ENCODE measurements at places on chromosomes 2 and 18.
A peak's percentile ranks its signal among the peaks of the same experiment; 100 is the strongest.

DNA sequence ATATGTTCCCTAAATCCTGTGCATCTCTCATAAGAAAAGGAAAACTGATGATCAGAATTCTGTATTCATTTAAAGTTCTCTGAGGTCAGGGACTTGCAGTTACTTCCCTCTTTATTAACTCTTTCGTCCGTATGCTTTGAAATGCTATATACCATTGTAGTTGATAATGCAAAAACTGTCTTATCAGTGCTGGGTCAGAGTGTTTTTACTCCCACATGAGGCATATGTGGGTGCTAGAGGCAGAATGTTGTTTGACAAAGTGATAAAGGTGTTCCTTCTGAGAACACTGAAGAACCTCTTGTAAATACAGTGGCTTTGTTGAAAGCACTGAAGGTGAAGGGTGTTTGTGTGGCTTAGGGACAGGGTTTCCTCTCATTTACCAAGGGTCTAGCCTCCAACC, 136.5 kb upstream of the NFATC1 start:
- no peak for DNase-seq

DNA sequence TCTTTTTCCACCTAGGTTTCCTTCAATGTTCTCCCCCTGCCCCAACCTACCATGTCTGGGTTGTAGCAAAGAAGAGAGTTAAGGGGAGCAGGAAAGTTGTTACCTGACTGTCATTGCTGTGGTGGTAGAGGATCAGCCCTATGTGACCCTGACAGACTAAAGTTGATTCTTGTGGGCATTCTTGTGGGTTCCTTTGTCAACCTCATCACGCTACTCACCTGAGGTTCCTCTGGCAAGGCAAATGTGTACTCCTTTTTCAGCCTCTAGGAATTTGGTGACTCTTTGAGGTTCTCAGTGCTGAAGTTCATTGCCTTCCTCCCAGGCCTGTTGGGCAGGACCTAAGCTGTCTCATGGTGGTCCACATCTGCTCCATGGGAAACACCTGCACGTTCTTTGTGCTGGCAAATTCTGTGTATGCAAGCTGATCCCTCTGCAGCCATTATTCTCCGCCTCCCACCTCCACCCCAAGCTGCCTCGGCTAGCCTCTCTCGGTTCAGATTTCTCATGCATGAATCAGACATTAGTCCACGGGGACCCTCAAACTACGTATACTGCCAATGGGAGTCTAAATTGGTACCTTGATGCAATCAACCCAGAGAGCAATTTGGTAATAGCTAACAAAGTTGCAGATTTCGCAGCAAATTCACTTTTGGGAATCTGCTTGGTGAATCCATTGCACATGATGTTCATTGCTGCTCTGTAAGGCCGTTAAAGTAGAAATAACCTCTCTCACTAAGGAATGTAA, 1.5 kb upstream of the GMCL1 start:
- DNase-seq, result no peak

GRCh38 chr2:105772362-105772761, 27.6 kb downstream of the NCK2 start:
- no peak for DNase-seq

DNA sequence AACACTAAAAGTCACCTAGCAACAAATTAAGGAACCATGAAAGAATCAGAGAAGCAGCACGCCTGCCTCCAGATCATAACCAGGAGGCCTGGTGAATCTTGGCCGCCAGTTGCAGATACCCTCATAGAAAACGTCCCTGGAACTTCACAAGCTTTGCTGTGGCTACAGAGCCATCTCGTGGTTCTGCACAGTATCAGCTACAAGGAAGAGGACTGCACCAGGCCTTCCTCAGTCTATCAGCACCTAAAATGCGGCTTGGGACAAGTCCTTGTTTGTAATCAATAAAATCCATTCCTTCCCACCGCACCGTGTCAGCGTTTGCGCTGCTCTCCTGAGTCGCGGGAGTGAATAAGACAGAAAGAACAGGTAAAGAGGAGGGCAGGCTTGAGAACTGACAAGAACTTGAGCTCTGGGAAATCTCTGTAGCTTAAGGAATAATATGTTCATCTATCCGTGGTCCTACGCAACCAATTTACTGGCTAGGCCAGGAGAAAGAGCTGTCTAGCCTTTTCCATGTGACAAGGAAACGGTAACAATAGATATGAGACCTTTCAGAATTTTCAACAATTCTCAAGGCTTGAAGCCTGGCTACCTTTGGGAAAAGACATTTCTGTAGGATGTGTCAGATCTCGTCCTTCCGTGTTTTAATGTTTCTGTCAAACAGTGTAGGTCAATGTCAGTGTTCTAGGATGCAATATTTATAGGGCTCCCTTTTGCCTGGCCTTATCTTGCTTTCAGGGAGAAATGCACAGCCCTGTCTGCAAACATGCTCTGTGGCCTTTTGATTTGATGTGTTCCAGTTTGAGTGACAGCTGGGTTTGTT, 128.5 kb upstream of the RAB12 start:
- DNase-seq, result no peak

GRCh38 chr18:11500153-11501122, 109.0 kb upstream of the SLC35G4 start:
- DNase-seq, result no peak

- DNase-seq, result no peak
Observed at GRCh38 chr2:226475650-226476049, 324.0 kb downstream of the IRS1 start.

GRCh38 chr2:95342556-95343320, 45.6 kb downstream of the KCNIP3 start:
- no peak for DNase-seq

DNA sequence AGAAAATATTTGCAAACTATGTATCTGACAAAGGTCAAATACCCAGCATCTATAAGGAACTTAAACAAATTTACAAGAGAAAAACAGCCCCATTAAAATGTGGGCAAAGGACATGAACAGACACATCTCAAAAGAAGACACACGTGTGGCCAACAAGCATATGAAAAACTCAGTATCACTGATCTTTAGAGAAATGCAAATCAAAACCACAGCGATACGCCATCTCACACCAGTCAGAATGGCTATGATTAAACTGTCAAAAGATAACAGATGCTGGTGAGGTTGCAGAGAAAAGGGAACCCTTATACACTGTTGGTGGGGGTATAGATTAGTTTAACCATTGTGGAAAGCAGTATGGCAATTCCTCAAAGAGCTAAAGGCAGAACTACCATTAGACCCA, 64.3 kb upstream of the RBMS1 start:
- DNase-seq, result no peak

- DNase-seq, result no peak
Observed at GRCh38 chr2:41836948-41837347, 210.9 kb upstream of the PKDCC start.

DNA sequence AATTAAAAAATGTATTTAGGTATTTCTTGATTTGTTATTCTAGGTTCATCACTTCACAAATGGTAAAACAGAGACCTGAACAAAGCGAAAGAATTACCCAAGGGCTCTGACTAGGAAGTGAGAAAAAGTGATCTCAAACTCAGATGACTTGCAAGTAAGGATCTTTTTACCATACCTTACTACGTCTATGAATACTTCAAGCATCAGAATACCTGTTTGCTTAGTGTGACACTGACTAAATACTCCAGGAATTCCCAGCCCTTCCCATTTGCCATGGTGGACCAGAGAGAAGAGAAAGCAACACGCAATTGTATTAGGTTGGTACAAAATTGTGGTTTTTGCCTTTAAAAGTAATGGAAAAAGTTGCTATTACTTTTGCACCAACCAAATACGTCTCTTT, 35.8 kb upstream of the FIGN start:
- DNase-seq, result no peak

- DNase-seq, result no peak
Observed at GRCh38 chr18:26491194-26491816, 57.0 kb downstream of the KCTD1 start.

- DNase-seq, result no peak
Observed at GRCh38 chr2:22788749-22789327, 596.1 kb upstream of the KLHL29 start.

DNA sequence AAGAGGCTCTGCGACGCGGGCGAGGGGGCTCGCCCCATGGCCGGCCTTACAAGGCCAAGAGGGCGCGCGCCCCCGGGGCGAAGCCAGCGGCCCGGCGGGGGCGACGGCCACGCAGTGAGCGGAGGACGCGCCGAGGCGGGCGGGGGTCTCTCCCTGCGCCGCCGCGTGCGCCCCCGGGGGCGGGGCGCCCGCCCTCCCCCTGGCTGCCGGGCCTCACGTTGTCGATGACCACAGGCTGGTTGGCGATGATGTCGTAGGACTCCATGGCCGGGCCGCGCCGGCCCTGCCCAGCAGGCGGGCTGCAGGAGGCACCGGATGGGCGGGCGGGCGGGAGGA, 250 bp downstream of the ACTR1B start:
- DNase-seq, result no peak

GRCh38 chr2:179974761-179975160, 32.3 kb downstream of the CWC22 start:
- DNase-seq, result no peak

GRCh38 chr2:224086226-224086914, 47.3 kb upstream of the SERPINE2 start:
- DNase-seq, result no peak

DNA sequence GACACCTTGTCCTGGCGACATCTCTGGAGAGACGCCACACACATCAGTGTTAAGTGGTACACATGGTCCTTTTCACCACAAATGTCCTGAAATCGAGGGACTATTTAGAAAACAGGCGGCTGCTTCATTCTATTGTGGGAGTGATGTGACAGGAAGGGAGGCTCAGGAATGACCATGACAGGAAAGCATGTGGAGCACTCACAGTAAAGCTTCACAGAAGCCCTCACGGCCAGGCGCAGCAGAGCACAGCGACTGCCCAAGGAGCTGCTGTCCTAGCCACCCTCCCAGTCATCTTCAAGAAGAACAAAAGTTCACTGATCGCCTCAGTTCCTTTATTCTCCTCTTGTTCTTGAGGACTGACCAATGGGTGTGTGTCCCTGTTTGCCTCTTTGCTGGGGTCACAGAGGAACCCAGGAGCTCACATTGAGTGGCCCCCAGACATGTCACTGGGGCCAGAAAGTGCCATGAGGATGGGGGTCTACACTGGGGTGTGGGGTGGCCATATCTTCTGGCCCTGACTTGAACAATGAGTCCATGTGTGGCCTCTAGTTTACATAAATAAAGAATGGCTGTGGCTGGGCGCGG, 84.6 kb upstream of the RANBP2 start:
- no peak for DNase-seq

DNA sequence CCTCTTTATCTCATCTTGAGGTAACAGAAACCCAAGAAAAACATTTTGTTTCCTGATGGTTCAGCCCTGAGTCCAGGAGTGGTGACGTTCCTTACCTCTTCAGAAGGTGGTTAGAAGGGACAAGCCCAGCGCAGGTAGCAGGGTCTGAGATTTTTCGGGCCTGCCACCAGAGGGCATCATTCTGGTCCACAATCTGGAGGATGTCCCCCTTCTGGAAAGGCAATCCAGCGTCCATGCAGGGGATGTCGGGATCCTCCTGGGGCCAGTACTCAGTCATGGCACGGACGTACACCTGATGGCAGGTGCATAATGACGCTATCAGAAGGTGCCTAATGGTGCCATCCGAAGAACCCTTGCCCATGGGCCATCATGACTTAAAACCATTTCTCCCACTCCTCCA, 17.7 kb downstream of the MPP4 start:
- no peak for DNase-seq

DNA sequence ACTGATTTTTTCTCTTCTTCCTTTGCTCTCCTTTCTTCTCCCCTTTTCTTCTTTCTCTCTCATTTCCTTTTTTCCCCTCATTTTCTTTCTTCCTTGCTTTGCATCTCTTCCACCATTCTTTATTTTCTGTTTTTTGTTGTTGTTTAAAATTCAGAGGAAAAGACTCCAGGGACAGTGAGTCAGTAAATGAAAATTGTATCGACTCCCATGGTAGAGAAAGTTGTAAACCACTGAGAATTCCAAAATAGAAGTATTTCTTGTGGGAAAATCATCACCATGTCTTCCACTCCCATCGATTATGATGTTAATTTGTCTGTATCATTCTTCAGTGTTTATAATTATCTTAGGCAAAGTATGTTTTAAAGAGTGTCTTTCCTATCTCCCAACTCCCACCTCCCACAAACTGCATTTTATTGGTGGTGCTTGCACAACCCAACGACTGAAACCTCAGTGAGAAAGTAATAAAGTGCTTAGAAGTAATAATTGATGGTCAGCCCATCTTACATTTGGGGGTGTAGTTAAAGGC, 134.3 kb downstream of the IRS1 start:
- DNase-seq, result no peak

DNA sequence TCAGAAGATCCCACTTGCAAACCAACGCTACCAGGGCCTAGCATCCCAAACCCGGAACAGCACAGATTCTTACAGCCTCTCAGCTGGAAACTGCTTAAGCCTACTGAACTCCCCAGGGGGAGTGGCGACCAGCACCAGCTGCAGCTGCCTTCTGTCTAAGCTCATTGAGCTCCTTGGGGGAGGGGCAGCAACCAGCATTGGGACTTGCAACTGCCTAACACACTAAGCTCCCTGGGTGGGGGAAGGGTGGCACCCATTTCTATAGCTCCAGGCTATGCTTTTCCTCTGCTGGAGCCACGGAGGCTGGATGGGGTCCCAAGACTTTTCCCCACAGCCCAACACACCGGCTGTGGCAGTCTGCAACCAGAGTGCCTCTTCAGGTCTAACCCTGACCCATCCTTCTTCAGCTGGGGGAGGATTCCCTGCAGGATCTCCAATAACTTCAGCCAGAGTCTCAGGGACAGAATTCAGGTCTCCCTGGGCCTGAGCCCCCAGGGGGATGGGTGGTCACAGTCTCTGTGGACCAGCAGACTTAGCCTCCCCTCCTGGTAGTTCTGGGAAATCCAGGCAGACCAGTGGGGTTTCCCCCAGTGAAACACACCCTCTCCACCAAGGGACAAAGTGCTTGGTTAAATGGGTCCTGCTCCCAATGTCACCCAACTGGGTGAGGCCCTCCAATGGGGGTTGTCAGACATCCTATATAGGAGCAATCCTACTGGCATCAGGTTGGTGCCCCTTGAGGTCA, 45.9 kb upstream of the ITGA4 start:
- DNase-seq, result peak; percentile 81

DNA sequence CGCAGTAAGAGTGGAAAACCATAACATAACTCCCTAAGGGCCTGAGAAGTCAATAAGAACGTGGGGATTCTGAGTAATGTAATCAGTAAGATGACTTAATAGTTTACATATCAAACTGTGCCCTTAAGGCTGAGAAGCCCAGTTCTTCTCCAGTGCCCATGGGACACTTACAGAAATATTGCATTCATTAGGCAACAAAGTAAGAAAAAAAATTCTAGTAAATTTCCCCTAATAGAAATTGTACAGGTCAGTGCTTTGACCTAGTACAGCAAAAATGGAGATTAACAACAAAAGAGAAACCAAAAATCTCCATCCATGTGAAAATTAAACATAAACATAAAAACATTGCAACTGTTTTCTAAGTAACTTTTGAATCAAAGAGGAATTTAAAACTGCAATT, 139.8 kb upstream of the HS6ST1 start:
- DNase-seq, result no peak

DNA sequence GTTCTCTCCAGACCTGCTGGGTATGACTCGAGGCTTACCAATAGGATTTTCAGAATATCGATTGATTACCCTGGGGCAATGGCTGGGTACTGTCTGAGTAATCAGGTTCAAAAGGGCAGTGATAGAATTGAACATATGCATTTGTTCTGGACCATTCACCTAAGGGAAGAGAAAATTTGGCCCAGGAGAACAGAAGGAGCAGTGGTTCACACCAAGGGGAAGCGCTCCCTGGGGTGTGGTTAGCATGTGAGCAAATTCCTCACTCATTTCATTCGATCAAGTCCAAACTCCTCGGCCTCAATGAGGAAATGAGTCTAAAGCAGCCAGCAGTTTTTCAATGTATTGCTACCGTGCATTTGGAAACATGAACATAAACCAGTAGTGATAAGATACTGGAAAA, 55.6 kb downstream of the CYP26B1 start:
- no peak for DNase-seq
